ENCODE measurements at places on chromosomes 16 and 17.
A peak's percentile ranks its signal among the peaks of the same experiment; 100 is the strongest.

- DNase-seq = no peak
Measured at GRCh38 chr16:15879255-15879811, 9.1 kb downstream of the CEP20 start.

DNA sequence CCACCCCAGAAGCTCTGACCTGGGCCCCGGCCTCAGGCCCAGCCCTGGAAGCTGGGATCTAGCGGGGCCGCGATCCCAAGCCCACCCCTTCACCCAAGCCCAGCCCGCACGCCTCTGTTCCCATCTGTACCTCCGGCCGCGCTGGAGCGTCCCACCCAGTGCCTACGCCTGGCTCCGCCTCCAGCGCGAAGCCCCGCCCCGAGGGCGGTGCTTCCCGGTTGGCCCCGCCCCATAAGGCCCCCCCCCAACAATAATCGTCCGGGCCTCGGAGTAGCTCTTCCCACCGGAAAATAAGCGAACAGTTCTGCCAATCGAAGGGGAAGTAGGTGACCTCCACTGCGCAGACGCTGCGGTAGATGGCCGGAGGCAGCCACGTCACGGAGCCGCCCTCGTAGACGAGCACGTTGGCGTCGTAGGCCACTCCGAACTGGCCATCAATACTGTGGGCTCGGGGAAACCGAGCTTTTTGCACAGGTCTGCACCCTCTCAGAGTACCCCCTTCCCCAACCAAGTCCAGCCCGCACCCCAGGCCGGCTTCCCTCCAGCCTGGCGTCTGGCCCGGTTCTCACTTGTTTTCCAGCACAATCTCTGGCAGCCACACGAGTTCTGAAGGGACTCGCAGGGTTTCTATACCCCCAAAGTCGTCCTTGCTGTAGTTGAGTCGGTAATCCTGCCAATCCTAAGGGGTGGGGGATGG, 1.1 kb downstream of the CHRNE start:
- DNase-seq = peak; percentile 23

DNA sequence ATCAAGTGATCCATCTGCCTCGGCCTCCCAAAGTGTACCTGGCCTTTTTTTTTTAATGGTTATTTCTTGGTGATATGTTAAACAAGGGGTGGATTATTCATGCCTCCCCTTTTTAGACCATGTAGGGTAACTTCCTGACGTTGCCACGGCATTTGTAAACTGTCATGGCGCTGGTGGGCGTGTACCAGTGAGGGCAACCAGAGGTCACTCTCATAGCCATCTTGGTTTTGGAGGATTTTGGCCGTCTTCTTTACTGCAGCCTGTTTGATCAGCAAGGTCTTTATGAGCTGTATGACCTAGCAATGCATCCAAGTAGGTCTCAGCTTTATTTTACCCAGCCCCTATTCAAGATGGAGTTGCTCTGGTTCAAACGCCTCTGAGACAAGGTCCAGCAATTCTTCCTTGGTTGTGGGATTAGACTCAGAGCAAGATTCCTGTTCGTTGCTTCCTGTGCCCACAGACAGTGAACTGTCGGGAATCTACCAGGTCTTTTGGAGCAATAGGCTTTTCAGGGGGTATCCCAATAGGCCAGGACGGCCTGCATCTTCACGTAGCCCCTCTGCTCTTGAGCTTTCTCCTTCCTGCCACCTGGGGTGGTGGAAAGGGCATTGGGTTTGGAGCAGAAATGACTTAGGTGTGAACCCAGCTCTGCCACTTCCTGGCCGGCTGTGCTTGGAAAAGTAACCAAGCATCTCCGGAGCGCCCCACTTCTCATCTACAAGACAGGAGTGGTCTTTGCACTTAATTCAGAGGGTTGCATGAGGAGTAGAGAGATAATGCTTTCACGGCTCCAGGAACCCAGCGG, 52.9 kb upstream of the SEC14L1 start:
- no peak for DNase-seq

- no peak for DNase-seq
Measured at GRCh38 chr16:12240036-12240435, 263.5 kb downstream of the SNX29 start.

GRCh38 chr17:78991906-78992532, 12.3 kb upstream of the LGALS3BP start:
- DNase-seq = no peak

DNA sequence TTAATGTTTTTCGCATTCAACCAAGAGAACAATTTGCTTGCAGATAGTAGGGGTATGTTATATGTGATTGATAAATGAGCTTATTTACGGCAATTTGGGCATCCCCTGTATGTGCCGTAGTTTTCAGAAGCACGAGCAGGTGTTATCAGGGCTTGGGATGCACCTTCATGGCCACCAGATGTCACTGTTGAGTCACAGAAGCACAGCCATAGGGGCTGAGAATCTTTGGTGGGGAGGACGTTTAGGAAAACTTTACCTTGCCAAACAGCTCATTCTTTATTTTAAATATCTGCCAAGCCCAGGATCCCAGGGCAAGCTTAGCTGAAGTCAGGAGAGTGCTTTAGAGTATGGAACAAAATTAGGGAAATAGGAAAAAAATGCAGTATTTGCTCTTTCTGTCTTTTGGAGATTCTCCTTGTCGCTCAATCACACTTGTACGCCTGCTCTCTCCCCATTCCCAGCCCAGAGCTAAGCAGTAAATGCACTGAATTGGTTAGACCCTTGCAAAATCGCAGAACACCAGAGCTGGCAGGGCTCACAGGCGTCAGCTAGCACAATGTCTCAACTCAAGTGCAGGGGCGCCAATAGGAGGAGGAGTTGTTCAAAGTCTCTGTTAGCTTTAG, 93.6 kb upstream of the MPHOSPH6 start:
- peak; percentile 56 for DNase-seq

- no peak for DNase-seq
Measured at GRCh38 chr17:79231766-79232287, 157.2 kb downstream of the ENGASE start.

DNA sequence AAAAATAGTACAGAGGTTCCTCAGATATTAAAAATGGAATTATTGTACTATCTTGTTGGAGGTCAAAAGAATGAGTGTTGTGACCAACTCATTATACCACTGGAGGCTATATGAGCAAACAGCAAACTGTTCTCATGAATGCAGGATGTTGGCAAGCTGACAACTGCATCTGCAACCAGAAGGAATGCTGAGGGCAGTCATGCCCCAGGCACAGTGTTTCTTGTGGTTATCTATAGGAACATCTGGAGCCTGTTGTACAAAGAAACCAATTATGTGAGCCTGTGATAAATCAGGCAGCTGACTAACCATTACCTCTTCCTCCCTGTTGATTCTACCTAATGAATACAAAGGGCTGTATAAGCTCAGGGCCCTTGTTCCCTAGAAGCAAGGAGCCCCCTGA, 2057.1 kb downstream of the TP53TG3F start:
- DNase-seq = no peak

- no peak for DNase-seq
Measured at GRCh38 chr17:70314506-70314905, 145.2 kb downstream of the KCNJ2 start.

DNA sequence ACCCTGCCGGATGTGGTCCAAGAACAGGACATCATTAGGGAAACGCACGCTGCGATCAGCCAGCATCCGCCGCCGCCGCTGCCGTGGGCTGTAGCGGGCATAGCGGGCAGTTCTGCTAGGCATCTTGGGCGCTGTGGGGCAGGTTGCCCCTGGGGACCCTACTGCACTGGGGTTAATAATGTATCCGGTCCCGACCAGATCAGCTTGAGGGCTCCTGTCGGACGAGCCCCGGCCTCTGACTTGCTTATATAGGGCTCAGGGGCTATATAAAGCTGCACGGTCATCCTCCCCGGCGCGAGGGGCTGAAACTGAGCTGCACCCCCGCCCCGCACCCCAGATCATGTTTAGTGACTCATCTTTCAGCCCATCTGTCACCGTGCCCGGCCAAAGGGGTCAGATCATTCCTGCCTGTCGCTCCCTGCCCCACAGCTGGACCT, at the start of gene PPP1R27:
Gene PPP1R27 (minus strand): TSS at position 220 of the 437 bp plus-strand sequence. CDS start 97 bp downstream, at position 123.
- no peak for DNase-seq

DNA sequence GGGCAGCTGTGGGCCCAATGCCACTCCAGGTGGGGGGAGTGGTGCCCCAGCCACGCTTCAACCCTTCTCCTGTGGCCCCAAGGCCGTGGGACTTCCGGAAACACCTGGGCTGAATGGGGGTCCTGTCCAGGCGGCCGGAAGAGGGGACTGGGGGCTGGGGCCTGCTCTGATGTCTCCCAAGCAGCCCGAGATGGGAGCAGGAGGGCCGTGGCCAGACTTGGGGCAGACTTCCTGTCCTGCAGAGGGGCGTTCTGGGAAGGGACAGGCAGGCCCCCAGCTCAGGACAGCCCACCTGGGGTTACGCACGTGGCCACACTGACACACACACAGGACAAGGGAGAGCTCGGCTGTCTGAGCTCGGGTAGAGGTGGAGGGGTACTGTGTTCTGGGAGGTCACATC, 5.1 kb downstream of the HSD3B7 start:
- no peak for DNase-seq

- no peak for DNase-seq
Measured at GRCh38 chr17:36608280-36608679, 6.9 kb downstream of the MRM1 start.

DNA sequence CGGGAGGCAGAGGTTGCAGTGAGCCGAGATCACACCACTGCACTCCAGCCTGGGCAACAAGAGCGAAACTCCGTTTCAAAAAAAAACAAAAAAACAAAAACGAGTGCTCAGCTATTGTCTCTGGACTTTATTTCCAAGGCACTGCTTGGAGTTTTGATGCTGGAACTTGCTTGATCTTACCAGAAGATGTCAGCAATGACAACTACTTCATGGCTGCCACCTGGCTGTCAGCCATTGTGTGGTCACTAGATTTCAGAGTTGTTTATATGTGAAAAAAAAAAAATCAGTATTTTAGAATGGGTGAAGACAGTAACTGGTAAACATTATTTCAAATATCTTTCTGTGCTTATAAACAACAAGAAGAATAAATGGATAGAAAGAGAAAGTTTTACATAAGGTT, 26.3 kb upstream of the OR4D1 start:
- DNase-seq = no peak

DNA sequence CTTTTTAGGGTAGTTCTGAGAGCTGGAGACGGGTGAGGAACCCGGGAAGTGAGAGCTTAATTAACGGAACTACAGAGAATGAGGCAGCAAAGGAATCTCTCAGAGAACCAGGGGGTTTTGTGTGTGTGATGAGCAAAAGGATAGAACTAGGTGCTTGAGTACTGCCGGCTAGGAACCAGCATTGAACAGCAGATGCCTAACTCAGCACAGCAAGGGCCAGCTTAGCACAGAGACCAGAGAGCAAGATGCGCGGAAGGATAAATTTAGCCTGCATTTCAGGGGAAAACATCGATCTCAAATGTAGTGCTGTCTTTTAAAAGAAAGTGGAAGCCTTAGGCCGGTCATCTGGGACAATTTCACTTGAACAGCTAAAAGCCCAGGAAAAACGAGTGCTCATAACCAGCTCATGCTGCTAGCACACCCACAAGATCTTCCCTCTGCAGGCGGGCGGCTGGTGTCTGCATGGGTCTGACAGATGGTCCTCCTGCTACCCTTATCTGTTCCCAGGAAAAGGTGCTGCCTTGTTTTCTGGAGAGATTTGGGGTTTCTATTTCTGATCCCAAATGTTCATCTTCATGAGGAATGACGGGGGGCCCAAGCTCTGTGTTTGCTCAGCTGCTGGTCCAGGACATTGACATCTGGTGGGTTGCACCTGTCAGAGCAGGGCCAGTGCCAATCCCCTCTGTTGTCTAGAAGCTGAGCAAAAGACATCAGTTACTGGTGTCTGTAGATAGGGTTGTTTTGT, 103.9 kb downstream of the SOCS1 start:
- DNase-seq = peak; percentile 41

DNA sequence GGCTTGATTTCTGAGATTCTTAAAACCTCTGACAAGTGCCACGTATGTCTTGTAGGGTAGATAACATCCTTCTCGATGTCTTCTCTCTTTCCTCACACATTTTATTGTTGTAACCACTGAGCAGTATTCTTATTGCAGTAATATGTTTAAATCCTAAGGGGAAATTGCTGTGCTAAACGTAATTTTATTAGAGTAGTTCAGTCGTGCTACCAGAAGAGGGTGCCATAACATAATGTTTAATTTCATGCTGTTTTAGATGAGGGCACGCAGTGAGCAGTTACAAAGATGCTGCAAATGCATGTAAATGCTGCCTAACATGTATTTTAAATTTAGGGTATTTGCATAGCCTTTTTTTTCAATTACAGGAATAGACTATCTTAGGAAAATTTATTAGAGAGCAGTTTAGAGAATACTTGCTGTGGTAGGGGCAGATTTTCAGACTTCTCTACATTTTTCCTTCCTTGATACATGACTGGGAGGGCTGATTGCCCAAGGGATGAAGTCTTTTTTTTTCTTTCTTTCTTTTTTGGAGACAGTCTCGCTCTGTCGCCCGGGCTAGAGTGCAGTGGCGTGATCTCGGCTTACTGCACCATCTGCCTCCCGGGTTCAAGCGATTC, 51.7 kb downstream of the GAN start:
- peak; percentile 55 for DNase-seq

- DNase-seq = peak; percentile 58
Measured at GRCh38 chr16:72848028-72848400, 199.9 kb downstream of the ZFHX3 start.

- no peak for DNase-seq
Measured at GRCh38 chr17:63984236-63984635, 11.5 kb upstream of the SCN4A start.

DNA sequence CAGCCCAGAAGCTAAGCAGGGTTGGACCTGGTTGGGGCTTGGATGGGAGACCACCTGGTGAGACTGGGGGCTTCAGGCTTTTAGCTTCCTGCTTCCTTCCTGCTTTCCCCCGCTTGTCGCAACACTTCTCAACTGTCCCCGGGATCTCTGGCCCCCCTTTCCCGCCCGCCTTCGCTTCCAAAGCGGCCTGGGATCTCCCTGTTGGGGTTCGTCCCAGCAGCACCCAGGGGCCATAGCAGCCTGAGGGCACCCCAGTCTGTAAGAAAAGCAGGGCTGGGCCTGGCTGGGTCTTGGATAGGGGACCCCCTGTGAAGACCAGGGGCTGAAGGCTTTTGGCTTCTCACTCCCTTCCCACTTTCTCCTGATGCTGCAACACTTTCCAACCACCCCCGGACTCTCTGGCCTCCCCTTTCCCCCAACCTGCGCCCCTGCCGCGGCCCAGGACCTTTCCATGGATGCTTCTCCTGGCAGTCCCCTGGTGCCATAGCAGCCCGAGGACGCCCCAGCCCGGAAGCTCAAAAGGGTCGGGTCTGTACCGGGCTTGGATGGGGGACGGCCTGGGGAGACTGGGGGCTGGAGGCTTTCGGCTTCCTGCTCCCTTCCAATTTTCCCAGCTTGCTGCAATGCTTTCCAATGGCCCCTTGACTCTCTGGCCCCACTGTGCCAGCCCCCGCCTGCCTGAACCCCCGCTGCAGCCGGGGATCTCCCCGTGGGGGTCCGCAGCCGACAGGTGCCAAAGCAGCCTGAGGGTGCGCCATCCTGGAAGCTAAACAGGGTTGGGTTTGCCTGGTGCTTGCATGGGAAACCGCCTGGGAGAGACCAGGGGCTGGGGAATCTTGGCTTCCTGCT, 2276.2 kb downstream of the TP53TG3F start:
- DNase-seq = no peak

- DNase-seq = no peak
Measured at GRCh38 chr16:10988164-10988803, 43.9 kb downstream of the CLEC16A start.

GRCh38 chr17:1967213-1967612, 57.9 kb downstream of the RTN4RL1 start:
- DNase-seq = no peak

Data from retina (tissue), 1 donor.